ENCODE measurements at places on chromosomes 5 and 9.

DNA sequence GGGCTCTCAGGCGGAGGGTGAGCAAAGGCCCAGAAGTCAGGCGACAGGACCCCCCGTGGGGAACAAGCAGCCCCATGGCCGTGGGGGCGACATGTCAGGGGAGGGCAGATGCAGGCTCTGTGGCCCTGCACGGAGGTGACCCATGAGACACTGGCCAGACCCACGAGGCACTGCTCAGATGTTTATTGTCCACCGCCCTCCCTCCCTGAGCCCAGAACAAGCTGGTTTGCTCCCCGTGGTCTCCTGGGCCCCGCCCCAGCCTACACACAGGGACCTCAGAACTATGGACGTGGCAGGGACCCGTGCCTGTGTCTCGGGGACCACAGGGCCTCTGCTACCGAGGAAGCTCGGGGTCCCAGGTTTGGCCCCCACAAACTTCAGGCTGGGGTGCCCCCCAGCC is 1.9 kb downstream of the FUT7 start:
- DNase-seq, result no peak

- DNase-seq, result no peak
Observed at GRCh38 chr5:149379177-149379761, at the start of gene IL17B. IL17B (minus strand) TSS chr5:149379292; CDS start chr5:149379225, 67 bp downstream.

GRCh38 chr5:89850513-89850865 is 559.1 kb downstream of the CETN3 start:
- DNase-seq, result no peak

- no peak for DNase-seq
Observed at GRCh38 chr9:78677326-78677725, 380.4 kb downstream of the PSAT1 start.

DNA sequence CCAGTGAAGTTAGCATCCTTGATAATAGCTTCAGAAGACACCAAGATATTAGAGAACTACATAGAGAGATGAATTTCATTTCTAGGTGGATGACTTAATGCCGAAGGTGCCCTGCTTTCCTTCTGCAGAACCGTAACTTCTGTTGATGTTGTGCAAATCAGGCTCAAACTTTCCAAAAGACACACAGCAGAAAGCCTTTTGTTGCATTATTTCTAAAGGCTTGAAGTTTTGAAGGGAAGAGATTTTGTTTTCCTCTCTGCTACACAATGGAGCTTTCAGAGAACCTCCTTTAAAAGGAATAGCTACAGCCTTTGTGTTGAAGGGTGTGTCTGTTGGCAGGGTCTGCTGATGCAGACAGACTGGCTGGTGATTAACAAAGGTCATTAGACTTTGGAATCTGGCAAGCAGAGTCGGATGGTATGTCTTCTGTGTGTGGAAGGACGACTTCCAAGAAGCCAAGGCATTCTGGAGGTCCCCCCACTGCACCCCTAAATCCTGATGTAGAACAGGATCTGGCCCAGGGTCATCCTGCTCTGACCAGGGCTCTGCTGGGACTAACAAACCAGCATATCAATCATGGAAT is 57.8 kb downstream of the ZNF462 start:
- DNase-seq, result no peak

GRCh38 chr5:36796155-36796554 is 80.4 kb upstream of the NIPBL start:
- DNase-seq, result no peak
